Effector memory CD8-positive, alpha-beta T cell (primary cell): ENCODE measurements at places on chromosomes 1 and 21.

DNA sequence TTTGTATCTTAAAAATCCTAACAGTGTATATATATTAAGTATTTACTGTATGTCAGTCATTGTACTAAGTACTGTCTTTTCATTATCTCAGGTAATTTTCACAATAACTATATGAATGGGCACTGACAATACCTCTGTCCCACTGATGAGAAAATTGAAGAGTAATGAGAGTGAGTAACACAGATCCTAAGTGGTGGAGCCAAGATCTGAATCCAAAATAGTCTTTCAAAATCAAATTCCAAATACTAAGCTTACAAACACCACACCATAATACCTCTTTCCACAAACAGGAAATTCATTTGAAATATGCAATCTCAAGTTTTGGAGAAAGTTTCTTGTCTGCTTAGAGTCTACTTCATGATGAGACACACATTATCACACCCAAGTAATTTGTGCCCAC is 105.9 kb upstream of the EDEM3 start:
- no peak for DNase-seq

- DNase-seq, result no peak
Measured at GRCh38 chr1:242788771-242789170, 264.3 kb upstream of the PLD5 start.

- DNase-seq, result no peak
Measured at GRCh38 chr1:12495725-12496124, 122.3 kb downstream of the DHRS3 start.

DNA sequence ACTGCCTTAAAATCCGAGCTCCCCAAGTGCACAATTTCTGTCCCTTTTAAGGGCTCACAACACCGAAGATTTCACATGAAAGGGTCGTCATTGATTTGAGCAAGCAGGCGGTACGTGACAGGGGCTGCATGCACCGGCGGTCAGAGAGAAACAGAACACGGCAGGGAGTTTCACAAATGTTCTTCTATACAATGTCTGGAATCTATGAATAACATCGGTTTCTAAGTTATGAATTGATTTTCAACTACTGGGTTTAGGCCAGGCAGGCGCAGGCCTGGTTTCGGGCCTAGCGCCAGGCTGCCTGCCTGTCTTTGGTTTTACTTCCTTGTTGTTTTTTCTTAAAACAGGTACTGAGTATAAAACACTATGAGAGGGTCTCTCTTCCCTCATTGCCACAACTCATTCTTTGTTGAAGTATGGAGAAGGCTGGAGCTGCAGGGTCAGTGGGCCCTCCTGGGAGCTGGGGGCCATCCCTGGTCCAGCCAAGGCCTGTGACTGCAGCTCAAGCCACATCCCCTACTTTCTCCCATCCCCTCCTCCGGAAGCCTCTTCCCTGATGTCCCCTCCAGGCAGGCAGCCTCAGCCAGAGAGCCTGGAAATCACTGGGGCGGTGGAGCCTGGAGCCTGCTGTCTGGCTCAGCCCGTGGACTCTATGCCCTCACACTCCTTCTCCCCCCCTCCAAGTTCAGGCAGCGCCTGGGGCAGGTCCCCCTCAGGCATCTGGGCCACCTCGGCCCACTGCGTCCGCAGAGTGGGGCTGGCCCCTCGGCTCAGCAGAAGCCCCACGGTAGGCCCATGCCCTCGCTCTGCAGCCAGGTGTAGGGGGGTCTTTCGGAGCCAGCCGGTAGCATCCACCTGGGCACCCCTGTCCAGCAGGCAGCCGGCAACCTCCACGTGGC is 2.4 kb downstream of the ANKRD65 start:
- no peak for DNase-seq

DNA sequence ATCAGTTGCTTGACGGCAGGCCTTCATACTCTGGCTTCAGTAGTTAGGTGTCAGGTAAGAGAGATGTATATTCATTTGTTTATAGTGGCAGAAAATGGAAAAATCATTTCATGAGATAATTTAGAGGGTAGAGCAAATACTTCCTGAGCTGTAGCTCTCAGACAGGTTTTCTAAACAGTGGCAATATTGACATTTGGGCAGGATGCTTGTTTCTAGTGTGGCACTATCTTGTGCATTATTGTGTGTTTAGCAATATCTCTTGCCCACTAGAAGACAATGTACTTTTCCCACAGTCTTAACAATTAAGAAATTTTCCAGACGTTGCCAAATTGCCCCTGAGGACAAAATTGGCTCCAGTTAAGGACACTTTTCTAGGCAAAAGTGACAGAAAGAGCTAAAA is 1143.1 kb downstream of the PLA2G4A start:
- DNase-seq, result no peak

- DNase-seq, result no peak
Measured at GRCh38 chr1:227763246-227764018, 28.2 kb downstream of the SNAP47 start.

- no peak for DNase-seq
Measured at GRCh38 chr1:199226163-199226562, 587.3 kb downstream of the PTPRC start.

DNA sequence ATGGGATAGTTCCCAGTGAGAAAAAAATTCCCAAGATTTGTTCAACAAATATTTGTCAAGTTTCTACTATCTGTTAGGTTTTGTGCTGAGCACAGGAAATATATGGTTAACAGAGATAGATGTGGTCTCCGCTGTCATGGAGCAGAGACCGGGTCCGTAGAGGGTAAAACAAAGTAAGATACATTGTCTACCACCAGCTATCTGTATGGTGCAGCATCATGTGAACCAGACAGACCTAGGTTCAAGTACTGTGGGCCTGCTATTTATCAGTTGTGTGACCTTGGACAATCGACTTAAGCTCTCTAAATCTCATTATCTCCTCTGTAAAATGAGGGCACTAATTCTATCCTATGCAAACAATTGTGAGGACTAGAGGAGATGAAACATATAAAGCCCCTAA is 109.8 kb downstream of the DUSP10 start:
- DNase-seq, result no peak

DNA sequence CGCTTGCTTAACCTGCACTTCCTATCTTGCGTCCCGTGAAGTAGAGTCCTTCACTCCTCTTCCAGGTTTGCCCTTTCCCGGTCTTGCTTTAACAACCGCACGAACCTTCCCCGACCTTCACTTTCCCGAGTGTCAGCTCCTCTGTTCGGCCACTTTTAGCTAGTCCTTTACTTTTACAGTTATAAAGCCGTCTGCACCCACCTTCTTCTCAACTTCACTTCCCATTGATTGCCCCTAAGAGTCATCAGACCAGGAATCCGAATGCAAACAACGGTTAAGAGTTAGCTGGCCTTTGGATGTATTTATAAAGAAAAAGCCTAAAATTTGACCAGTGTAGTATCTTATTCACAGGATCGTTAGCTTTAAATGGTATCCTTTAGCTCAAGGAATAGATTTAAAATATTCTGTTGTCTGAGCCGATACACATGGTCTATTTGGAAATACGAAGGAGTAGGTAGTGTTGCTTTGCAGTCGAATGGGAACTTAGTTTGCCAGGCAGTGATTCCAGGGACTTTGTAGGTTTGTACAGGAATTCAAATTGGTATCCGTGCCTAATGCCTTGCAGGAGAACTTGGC is 1.4 kb downstream of the PPP2R5A start:
- no peak for DNase-seq

DNA sequence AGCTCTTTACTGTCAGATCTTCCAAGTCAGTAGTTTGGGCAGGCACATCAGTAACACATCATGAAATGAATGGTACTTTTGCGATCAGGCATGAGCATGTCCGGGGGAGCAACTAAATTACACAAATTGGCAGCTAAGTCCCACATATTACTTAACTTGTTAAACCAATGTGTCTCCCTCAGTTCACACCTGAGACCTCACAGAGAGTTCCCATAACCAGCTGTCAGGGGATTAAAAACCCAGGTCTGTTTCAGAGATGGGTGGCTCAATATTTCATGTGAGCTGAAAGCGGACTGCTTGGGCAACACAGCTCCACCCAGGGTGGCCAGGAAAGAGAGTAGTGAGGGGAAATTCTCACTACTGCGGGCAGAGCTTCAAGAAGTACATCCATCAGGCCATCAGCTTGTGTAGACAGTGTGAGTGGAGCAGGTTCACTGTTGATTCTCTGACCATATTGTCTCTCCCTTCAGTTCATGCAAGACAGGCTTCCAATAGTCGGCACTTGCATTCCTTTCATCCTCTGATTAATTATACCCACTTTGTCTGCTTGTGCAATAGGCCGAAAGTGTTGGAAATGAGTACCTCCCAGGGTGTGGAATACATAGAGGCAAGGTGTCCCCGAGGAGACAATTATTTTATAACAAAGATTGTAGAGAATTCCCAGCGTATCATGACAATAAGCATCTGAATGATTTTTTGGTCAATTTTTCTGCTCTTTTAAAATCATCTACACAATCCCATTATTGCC is 139.9 kb downstream of the PTGER3 start:
- no peak for DNase-seq

- no peak for DNase-seq
Measured at GRCh38 chr1:63619558-63619957, 26.3 kb downstream of the PGM1 start.

DNA sequence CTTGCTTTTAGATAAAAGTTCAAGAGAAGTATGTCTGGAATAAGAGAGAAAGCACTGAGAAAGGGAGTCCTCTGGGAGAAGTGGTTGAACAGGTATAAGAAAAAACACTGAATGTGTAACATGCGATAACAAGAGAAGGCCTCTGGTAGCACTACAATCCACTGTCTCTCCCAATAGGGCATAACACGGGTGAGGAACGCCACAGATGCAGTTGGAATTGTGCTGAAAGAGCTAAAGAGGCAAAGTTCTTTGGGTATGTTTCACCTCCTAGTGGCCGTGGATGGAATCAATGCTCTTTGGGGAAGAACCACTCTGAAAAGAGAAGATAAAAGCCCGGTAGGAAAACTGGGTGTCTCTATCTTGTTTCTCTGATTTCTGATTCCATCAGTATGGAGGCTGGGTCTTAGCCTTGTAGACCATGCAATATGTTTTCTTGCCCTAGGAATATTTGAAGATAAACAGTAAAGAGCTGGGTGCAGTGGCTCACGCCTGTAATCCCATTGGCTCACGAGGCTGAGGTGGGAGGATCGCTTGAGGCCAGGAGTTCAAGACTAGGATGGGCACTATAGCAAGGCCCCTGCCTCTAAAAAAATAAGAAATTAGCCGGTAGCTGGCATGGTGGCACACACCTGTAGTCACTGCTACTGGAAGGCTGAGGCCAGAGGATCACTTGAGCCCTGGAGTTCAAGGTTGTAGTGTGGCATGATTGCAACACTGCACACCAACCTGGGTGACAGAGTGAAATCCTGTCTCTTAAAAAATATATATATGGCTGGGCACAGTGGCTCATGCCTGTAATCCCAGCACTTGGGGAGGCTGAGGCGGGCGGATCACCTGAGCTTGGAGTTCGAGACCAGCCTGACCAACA is 40.4 kb downstream of the DAP3 start:
- peak; percentile 22 for DNase-seq

- DNase-seq, result no peak
Measured at GRCh38 chr1:199353906-199354305, 673.6 kb upstream of the NR5A2 start.

- peak; percentile 29 for DNase-seq
Measured at GRCh38 chr1:180863158-180863775, 49.4 kb upstream of the KIAA1614 start.

- DNase-seq, result no peak
Measured at GRCh38 chr1:45254490-45254889, 48.1 kb upstream of the ZSWIM5 start.

DNA sequence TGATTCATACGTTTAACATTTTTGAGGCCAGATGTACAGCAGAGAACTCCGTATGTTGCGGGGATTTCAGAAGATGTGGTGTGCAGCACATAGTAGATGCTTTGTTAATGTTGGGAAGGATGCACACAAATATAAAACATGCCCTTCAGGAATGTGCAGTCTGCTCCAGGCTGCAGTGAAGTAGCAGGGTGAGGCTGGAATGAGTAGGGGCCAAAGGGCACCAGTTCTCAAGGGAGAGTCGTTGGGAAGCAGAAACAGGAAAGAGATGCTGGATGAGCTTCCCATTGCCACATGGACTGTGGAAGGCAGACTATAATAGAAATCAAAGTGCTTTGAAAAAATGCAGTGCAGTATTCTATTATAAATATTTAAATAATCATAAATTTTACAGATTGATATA is 126.9 kb downstream of the NOS1AP start:
- no peak for DNase-seq

GRCh38 chr1:15172405-15173259 is 19.1 kb downstream of the TMEM51 start:
- DNase-seq, result no peak

DNA sequence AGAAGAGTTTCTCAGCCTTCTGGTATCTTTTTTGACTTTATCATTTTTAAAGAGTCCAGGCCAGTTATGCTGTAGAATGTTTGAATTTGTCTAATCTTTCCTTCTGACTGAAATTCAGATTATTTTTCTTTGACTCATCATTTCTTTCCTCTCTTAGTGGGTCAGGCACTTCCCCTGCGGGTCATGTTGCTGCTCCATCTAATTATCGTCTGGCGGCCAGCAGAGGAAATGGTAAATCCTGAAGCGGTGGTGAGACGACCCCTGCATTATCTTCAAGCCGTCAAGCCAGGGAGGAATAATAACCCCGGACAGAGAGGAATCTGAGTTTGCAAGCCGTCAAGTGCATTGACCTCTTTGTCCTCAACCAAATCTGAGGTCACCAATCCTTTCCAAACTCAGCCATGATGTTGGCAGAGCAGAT is 102.1 kb downstream of the ADSS2 start:
- no peak for DNase-seq

- no peak for DNase-seq
Measured at GRCh38 chr1:165234149-165234548, 122.4 kb downstream of the LMX1A start.

GRCh38 chr1:58802640-58803399 is 19.0 kb upstream of the JUN start:
- no peak for DNase-seq

GRCh38 chr1:181737056-181737455 is 253.7 kb downstream of the CACNA1E start:
- DNase-seq, result no peak

GRCh38 chr1:157415661-157416060 is 136.7 kb downstream of the FCRL5 start:
- DNase-seq, result no peak

- DNase-seq, result no peak
Measured at GRCh38 chr1:194279975-194280374, 1093.6 kb upstream of the B3GALT2 start.

GRCh38 chr21:44513389-44514217 is 26.4 kb downstream of the KRTAP10-1 start:
- DNase-seq, result no peak

DNA sequence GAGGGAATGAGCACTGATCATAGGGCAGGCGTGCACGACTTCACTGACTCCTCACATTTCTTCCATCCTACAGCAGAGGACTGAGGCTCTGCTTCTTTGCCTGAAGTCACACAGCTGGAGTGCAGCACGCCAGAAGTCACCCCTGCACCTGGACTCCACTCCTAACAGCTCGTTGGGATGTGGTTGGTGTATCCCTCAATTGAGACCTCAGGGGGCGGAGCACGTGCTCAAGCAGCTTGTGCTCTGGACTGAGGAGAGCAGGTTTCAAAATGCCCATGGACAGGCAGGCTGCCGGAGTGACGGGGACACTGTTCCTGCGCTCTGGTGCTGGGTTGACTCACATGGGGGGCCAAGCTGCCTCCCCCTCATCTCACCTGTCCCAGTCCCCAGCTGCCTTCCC is 13.9 kb downstream of the CHIT1 start:
- DNase-seq, result no peak
